ENCODE measurements at places on chromosomes 13 and 19.

DNA sequence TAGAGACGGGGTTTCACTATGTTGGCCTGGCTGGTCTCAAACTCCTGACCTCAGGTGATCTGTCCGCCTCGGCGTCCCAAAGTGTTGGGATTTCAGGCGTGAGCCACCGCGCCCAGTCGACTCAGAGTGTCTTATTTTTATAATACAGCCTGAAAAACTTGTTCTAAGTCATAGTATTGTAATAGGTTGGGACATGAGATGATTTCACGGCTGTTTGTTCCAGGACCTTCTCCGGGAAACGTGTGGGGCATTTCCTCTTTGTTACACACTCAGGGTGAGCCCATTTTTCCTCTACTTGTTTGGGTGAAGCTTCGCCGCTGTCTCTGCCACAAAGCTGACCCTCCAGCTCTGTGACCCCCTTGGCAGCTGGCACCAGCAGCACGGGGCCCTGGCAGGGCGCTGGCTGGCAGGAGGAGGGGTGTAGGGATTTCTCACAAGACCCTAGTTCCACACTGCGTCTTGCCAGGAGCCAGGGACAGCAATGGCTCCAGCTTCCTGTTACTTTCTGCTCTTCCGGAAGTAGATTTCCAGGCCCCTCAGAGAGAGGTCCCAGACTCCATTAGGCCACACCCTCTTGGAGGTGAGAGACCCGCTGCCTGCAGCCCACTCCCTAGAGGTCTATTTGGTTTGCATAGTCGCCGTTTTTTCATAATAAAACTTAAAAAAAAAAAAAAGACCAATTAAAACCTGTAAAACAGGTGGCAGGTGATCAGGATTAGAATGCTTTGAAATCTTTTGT is 15.6 kb downstream of the FGF21 start:
- no peak for DNase-seq

DNA sequence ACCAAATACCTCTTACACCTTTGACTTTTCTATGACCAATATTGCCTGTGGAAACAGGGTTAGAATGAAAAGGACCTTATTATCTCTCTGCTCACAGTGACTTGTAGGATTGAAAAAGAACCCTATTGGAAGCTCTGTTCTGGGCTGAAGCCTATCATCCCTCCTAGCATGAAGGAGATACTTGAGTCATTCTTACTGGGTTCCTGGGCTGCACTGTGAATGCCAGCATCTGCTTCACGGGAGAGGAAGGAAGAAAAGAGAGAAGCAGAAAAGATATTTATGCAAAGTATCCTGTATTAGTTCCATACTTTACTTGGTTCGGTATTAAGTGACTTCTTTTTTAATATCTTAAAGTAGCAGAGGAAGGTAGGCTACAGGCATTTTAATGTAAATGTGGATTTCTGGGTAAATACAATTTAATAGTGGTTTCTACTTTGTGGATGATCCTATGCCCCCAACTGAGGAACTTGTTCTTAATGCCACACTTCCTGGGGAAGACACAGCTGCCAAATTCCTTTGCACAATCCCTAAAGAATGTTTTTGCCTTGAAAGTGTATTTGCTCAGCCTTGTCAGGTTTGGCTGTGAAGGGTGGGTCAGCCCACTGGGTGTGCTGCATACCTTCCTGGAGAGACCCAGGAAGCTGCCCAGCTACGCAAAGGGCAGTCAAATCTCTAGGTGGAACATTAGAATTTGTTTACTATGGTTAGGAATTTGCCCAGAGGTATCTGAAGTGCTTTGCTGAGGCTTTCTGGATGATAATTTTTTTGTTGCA is 13.7 kb upstream of the SCEL start:
- DNase-seq, result no peak

- DNase-seq, result no peak
Observed at GRCh38 chr13:35858665-35859064, 272.5 kb downstream of the DCLK1 start.

- DNase-seq, result no peak
Observed at GRCh38 chr13:103573446-103573845, 507.2 kb upstream of the SLC10A2 start.

DNA sequence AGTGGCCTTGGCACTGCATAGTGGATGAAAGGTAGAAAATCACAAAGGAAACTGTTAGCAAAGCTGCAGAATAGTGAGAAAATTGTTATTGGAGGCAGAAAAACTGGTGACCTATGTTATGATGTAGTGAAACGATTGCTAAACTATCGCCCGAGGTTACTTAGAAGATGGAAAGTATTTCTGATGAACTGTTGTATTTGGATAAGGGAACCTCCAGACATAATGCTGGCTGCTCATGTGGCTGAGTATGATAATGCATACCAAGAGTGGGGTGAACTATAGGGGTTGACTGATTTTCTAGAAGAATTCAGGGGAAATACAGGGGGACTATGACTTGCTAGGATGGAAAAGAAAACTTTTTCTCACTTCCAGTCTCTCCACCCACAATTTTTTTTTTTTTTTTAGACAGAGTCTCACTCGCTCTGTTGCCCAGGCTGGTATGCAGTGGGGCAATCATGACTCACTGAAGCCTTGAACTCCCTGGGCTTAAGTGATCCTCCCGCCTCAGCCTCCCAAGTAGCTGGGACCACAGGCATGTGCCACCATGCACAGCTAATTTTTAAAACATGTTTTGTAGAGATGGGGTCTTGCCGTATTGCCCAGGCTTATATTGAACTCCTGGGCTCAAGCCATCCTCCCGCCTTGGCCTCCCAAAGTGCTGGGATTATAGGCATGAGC is 4.4 kb upstream of the EID2 start:
- no peak for DNase-seq

GRCh38 chr13:111913761-111914140 is 153.2 kb upstream of the SOX1 start:
- DNase-seq, result no peak

DNA sequence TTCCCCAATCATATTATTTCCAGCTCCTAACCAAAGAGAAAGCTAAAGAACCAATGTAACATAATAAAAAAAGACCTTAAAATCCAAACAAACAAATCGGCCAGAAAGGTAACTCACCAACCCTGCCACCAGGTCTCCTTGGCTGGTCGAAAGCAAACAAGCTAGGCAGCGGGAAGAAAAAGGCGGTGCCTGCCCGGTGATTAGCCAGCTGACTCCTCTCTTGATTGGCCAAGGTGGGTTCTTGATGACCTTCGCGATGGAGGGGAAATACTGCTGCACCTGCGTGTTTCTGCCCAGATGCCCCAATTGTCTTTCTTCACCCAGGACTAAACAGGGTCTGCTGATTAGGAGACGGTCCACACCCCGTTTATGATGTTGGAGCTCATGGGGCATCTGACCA is at the start of gene NLRP11:
NLRP11 (minus strand) TSS at position 154 of the 400 bp plus-strand sequence. CDS start 13,825 bp downstream, outside the sequence.
- no peak for DNase-seq

- no peak for DNase-seq
Observed at GRCh38 chr19:17304386-17305215, 1.1 kb upstream of the MRPL34 start.

DNA sequence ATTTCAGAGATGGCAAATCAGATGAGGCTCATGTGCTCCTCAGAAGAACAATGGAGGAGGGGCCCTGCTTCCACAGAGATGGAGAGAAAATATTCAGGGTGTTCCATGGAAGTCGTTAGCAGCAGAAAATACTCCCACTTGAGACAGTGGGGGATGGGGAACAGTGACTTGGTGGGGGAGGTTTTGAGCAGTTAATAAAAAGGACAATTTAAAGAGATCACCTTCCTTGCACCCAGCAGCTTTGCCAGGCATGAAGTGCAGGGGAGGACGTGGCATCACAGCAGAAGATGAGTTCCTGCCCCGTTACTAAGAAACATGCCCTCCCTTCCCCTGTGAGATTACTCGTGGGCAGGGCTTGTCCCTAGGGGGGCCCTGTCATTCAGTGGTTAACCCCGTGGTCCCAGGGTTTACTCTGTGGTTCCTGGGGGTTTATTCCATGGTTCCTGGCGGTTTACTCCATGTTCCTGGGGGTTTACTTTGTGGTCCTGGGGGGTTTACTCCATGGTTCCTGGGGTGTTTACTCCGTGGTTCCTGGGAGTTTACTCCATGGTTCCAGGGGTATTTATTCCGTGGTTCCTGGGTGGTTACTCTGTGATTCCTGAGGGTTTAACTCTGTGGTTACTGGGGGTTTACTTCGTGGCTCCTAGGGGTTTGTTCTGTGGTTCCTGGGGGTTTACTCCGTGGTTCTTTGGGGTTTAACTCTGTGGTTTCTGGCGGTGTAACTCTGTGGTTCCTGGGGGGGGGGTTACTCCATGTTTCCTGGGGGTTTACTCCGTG is 49.2 kb downstream of the TMEM255B start:
- no peak for DNase-seq

- DNase-seq, result no peak
Observed at GRCh38 chr13:110512198-110512740, 49.3 kb downstream of the RAB20 start.

- no peak for DNase-seq
Observed at GRCh38 chr13:111608556-111608955, 288.1 kb downstream of the TEX29 start.
